Keratinocyte (primary cell): ENCODE measurements at places on chromosomes 4 and X. TPM values are rescaled to one million over a fixed set of nuclear protein-coding genes. Genes with fewer than 3 reads are reported as not detected.

GC gene
- polyA plus RNA-seq, result not detected in 3 replicates

BTK gene
- polyA plus RNA-seq, result 0.05 to 0.42 TPM (median 0.18 TPM) in 3 replicates

BANK1 gene
- polyA plus RNA-seq, result 0.08 to 0.25 TPM (median 0.22 TPM) in 3 replicates

WNK3 gene
- 0.26 to 0.33 TPM (median 0.27 TPM) in 3 replicates for polyA plus RNA-seq

PNCK gene
- 0.05 to 0.37 TPM (median 0.24 TPM) in 3 replicates for polyA plus RNA-seq

CPLX1 gene
- polyA plus RNA-seq, result 0.04 to 0.05 TPM in 2 of 3 replicates, not detected in the other

USP26 gene
- not detected in 3 replicates for polyA plus RNA-seq

TBX22 gene
- polyA plus RNA-seq, result not detected in 3 replicates

PF4V1 gene
- not detected in 3 replicates for polyA plus RNA-seq

SLC26A1 gene
- polyA plus RNA-seq, result not detected in 3 replicates

DIAPH2 gene
- 4.2 to 7.4 TPM (median 5.9 TPM) in 3 replicates for polyA plus RNA-seq

TMSB15A gene
- polyA plus RNA-seq, result not detected in 3 replicates

PNMA6A gene
- polyA plus RNA-seq, result 0.14 to 0.41 TPM (median 0.16 TPM) in 3 replicates

SUPT20HL2 gene
- not detected in 3 replicates for polyA plus RNA-seq

PGM2 gene
- 27.5 to 45.0 TPM (median 31.8 TPM) in 3 replicates for polyA plus RNA-seq

ARX gene
- polyA plus RNA-seq, result not detected in 3 replicates

HSPA4L gene
- polyA plus RNA-seq, result 14.3 to 25.4 TPM (median 18.2 TPM) in 3 replicates

CT45A1 gene
- not detected in 3 replicates for polyA plus RNA-seq

TMPRSS11A gene
- polyA plus RNA-seq, result 0.03 to 0.10 TPM in 2 of 3 replicates, not detected in the other

COL25A1 gene
- 0.01 TPM in 1 of 3 replicates, not detected in the others for polyA plus RNA-seq

RAP2C gene
- polyA plus RNA-seq, result 11.3 to 15.1 TPM (median 13.5 TPM) in 3 replicates

SUPT20HL1 gene
- polyA plus RNA-seq, result not detected in 3 replicates

CUL4B gene
- polyA plus RNA-seq, result 16.7 to 23.3 TPM (median 18.0 TPM) in 3 replicates

C4orf51 gene
- not detected in 3 replicates for polyA plus RNA-seq

CT83 gene
- not detected in 3 replicates for polyA plus RNA-seq

MAGED4 gene
- polyA plus RNA-seq, result 0.06 TPM in 1 of 3 replicates, not detected in the others

SPATA4 gene
- 0.05 to 0.13 TPM (median 0.12 TPM) in 3 replicates for polyA plus RNA-seq

OR13H1 gene
- not detected in 3 replicates for polyA plus RNA-seq

PROM1 gene
- polyA plus RNA-seq, result not detected in 3 replicates

TMEM31 gene
- not detected in 3 replicates for polyA plus RNA-seq

ZCCHC18 gene
- 0.12 to 0.16 TPM in 2 of 3 replicates, not detected in the other for polyA plus RNA-seq

IL2RG gene
- 0.12 to 0.42 TPM (median 0.26 TPM) in 3 replicates for polyA plus RNA-seq

GRSF1 gene
- 71.5 to 121 TPM (median 77.9 TPM) in 3 replicates for polyA plus RNA-seq

KCNE5 gene
- polyA plus RNA-seq, result 0.12 to 0.46 TPM (median 0.31 TPM) in 3 replicates

ARSJ gene
- polyA plus RNA-seq, result 11.5 to 15.7 TPM (median 13.8 TPM) in 3 replicates

MAGEA3 gene
- polyA plus RNA-seq, result not detected in 3 replicates

SPIN2A gene
- polyA plus RNA-seq, result 0.17 to 0.42 TPM (median 0.32 TPM) in 3 replicates

MAGEA8 gene
- not detected in 3 replicates for polyA plus RNA-seq

SMR3B gene
- polyA plus RNA-seq, result not detected in 3 replicates

UGT2A1 gene
- polyA plus RNA-seq, result not detected in 3 replicates

DGKK gene
- polyA plus RNA-seq, result not detected in 3 replicates

LRIT3 gene
- 0.05 to 0.12 TPM (median 0.09 TPM) in 3 replicates for polyA plus RNA-seq

NHS gene
- polyA plus RNA-seq, result 3.6 to 5.4 TPM (median 3.7 TPM) in 3 replicates

RAP1GDS1 gene
- polyA plus RNA-seq, result 43.2 to 58.1 TPM (median 43.3 TPM) in 3 replicates

SSX2B gene
- not detected in 3 replicates for polyA plus RNA-seq

GCNA gene
- polyA plus RNA-seq, result 0.46 to 1.2 TPM (median 1.0 TPM) in 3 replicates

MAGEE2 gene
- polyA plus RNA-seq, result not detected in 3 replicates
